Stimulated activated CD4-positive, alpha-beta T cell treated with anti-CD3 and anti-CD28 coated beads, Interleukin-2, amount 100 ng/mL, for 24 hours (primary cell): ENCODE measurements at places on chromosomes 4 and X.

DNA sequence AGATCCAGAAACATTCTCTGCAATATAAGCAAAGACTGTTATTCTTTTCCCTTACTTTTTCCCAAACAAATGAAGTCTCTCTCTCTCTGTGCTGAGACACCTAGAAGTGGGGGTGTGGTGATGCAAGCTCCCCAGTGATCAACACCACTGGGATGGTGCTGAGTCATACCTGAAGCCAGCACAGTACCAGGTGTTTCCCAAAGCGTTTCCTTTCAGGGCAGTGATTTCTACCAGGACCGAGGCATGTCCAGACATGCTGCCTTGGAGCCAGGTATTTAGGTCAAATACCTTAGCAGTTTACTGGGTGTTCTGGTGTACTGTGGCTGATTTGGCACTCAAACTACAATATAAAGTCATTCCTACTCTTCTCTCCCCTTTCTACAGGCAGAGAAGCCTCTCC is 726.5 kb downstream of the FAM133A start:
- no peak for DNase-seq

- no peak for DNase-seq
These were observed 73.8 kb downstream of the FBXW7 start for GRCh38 chr4:152462047-152462446.

DNA sequence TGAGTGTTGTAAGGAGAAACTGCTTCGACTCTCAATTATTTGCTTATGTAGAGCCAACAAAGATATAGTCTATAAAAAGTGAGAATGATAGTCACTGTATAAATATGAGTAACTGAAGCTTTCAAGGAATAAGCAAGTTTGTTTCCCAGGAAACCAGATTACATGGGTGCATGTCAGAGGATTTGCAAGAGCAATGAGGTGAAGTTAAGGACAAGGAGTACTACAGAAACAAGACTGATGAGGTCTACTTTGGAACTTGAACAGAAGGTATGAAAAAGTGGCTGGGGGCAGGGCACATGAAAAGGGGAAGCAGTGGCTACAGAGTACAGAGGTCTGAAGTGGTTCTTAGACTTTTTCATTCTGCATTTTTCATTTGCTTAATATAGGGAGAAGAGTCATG is 321.0 kb upstream of the CXXC4 start:
- DNase-seq = no peak

GRCh38 chr4:168673476-168673875 is 176.6 kb downstream of the PALLD start:
- no peak for DNase-seq

DNA sequence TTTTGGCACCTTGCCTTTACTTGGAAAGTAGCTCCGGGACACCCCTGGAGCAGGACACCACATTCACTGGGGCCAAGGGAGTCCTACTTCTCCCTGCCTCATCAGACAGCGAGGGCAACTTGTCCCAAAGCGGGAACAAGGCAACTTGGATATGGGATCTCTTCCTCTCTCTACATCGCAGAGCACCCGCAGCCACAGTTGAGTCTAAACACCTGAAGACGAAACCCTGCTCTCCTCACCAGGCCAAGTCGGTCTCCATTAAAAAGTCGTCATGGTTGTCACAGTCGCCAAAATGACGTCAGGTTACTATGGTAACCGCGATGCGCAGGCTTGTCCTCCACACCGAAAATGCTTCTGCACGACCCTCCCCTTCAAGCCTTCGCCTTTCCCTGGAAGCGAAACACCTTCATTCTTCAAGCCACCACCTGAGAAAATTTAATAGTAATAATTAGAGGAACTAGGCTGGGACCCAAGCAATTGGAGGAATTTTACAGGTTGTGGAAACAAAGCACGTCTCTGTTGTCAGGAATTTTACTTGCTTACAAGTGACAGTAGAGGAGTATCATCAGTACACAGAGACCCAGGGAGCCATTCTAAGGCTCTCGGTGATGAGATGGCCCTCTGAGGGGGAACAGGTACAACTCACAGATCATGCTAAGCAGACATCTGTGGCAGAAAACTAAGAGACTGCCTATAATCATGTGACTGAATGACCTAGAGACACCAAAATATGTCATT is 30.5 kb upstream of the TCEAL4 start:
- DNase-seq = peak; percentile 68

GRCh38 chr4:11367371-11367770 is 61.3 kb downstream of the HS3ST1 start:
- DNase-seq = no peak

- no peak for DNase-seq
These were observed 155.8 kb downstream of the PPP3CA start for GRCh38 chr4:101191302-101192098.

GRCh38 chrX:44462850-44463249 is 79.8 kb downstream of the FUNDC1 start:
- DNase-seq = no peak

DNA sequence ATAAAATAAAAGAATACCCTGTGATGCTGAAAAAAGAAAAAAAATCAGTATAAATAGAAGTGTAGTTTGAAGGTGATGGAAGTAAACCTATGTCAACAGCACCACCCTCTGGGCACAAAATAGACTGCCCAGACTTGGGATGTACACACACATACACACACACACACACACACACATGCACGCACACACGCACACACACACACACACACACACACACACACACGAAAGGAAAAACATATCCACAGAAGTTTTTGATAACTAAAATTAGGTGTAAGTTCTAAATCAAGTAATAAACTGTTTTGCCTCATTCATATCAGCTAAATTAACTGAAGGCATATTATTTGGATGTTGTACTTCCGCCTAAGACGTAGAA is 40.5 kb downstream of the ANXA5 start:
- DNase-seq = peak; percentile 20

- DNase-seq = no peak
These were observed 38.0 kb upstream of the SPARCL1 start for GRCh38 chr4:87567191-87567590.

DNA sequence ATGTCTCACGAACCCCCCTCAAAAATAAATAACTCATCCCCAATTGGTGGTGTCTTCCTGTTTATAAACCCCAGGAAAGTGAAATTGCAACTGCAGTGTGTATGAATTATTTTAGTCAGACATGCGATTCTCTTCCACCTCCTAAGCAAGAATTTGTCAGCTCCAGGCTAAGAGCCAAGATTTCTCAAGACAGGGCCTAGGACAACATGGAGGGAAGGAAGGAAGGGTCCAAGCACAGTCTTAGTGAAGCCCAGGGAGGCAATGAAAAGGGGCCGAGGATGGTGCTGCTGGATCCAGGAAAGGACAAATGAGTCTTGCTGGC is 20.0 kb downstream of the SH3KBP1 start:
- no peak for DNase-seq

DNA sequence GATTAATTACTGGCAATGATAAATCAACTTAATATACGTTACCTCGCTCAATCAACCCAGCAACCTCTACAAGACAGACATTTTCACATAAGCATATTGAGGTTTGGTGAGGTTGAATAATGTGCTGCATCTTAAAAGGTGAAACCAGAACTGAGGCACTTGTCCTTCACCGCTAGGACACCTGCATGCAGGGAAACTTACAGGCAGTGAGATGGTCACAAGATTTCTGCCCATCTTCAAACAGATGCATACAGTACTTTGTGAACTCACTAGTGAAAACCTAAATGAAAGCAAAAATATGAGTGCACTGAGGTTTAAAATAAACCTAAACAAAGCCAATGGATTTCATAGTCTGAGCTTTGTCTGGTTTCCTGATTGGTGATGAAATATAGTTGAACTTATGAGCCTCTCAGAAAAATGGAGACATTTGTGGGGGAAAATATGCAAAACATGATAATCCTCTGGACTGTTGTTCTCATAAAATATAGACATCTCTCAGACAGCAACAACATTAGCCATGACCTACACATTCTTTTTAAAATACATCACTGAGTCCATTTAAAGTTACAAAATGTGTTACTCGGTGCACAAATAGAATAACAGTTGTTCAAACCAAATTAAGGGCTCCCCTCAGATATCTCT is 20.9 kb upstream of the PRSS12 start:
- no peak for DNase-seq

DNA sequence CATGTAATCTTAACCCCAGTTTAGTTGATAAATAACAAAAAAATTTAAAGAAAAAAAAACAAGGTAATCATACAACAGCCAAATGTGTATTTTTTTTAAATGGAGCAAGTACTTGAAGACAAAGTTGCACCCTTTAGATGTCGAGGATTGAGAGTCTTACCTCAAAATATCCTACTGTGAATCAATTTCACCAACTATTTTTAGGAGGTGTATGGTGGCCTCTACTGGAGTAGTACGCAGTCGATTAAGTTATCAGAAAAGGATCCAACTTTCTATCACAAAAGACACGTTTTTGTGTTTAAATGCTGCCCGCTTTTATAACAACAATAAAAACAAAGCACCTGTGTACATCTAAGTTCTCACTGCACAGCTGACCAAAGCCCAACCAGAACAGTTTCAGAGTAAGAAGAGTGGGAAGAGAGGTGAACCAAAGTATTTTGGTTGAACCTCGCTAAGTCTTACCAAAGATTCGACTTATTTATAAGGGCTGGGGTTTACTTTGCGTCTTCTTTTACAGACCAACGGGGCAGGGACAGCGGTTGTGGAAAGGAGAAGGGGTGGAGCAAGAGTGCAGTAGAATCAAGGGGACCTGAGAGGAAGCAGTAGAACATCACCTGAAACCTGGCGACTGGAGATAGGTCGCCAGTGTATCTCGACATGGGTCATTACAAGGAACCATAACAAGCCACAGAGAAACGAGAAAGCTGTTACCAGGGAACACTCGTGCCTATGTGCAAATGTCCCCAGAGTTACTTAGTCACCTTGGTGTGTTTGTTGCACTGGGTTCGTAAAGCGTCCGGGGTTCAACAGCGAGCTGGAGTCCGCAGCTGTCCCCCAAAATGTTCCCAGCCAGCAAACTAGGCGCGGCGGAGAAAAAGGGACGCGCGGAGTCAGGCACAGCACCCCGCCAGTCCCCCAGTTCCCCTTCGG is 1.1 kb downstream of the RPS6KA6 start:
- DNase-seq = no peak
